Omental fat pad (tissue), 4 donors: ENCODE measurements at places on chromosomes 11 and 22. TPM values are rescaled to one million over a fixed set of nuclear protein-coding genes. Genes with fewer than 3 reads are reported as not detected.

The RAB39A gene
- total RNA-seq, result 1.4 TPM

The PRAME gene
- not detected for total RNA-seq

DNA sequence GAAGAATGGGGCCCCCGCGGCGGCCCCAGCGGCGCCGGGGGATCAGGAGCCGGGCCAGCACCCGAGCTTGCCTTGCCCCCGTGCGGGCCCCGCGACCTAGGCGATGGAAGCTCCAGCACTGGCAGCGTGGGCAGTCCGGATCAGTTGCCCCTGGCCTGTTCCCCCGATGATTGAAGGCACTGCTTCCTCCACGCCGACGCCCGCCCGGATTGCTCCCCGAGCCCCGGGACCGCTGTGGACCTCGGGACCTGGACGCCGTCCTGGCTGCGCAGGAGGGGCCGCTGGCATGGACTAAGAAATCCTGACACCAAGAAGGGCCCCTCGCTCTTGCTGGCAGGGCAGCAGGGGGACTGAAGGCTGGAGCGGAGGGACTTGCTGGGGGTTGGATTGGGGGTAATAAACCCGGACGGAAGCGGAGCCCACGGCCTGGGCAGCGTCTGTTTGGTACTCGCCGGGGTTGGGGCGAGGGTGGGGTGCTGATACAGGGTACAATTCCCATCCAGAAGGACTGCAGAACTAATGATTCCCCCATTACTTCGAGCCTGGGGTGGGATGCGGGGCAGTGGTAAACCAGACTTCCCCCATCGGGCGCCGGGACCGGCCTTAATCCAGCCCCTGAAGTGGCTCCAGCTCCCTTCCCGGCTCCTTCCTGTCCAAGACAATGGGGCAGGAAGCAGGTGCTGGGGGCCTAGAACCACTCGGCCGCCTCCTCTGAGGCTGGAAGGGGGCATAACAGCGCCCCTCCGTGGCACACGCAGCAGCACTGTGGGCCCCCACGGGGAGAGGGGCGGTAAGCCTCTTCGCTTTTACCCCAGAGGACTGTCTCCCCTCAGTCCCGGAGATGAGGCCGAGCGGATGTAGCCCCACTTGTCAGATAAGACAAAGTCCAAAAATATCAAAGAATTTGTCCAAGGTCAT, 1.0 kb downstream of the CCDC85B start:
- DNase-seq, result no peak

- DNase-seq, result no peak
Measured at GRCh38 chr11:74311352-74311926, at the start of gene P4HA3. TSS of gene P4HA3 (minus strand) at chr11:74311640. CDS start at chr11:74311611, 29 bp downstream.

The GNG3 gene
- not detected for total RNA-seq

GRCh38 chr22:22931557-22932270, 44.1 kb downstream of the IGLL5 start:
- DNase-seq, result no peak

The MRPL21 gene
- 34.7 TPM for total RNA-seq

GRCh38 chr22:46081036-46081830, 69.1 kb upstream of the PPARA start:
- no peak for DNase-seq

- DNase-seq, result no peak
Measured at GRCh38 chr22:36221799-36222751, 17.3 kb downstream of the APOL2 start.

DNA sequence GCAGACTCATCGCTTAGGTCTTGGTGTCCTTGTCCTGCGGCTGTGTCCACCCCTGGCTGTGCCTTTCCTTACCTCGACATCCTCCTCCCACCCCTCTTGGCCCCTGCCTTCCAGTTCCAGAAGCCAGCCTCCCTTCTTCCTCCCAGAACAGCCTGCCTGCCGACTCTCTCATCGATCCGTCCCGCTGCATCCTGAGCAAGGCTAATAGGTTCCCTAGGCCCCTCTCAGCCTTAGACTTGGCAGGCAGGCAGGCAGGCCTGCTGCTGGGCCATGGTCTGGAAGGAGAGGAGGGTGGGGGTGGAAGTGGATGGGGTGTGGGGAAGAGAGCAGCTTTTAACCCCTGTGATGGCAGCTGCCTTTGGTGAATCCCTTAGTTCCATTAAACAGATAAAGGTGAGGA, 196.7 kb upstream of the TBCEL start:
- DNase-seq, result no peak

- DNase-seq, result no peak
Measured at GRCh38 chr22:39349506-39349966, 255 bp upstream of the SYNGR1 start.

GRCh38 chr22:50545522-50546325, at the start of gene KLHDC7B:
TSS of gene KLHDC7B (plus strand) at chr22:50545899. CDS start at chr22:50546244, 345 bp downstream.
- no peak for DNase-seq

- no peak for DNase-seq
Measured at GRCh38 chr11:133361689-133361994, 170.7 kb downstream of the OPCML start.

GRCh38 chr11:47645500-47645899, 3.1 kb upstream of the MTCH2 start:
- no peak for DNase-seq

The MOGAT2 gene
- total RNA-seq, result not detected

The CLDN5 gene
- total RNA-seq, result 67.6 TPM

DNA sequence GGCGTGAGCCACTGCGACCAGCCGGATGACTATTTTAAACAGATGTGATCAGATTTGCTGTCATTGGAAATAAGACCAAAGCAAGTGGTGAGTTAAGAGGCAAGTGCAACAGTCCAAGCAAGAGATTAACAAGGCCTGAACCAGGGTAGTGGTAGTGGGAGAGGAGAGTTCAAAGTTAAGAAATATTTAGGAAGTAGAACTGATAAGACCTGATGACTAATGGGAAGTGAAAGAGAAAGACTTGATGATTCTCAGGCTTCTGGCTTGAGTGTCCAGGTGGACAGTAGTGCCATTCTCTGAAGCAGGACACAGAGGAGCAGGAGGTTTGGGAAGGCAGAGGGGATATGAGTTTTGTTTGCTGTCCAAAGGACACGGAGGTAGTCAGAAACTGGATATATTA, 7.2 kb downstream of the NDUFC2 start:
- DNase-seq, result no peak

GRCh38 chr11:19239039-19239438, 1.7 kb downstream of the E2F8 start:
- DNase-seq, result no peak

GRCh38 chr11:132278801-132279574, 908.6 kb downstream of the NTM start:
- no peak for DNase-seq

The POU2AF3 gene
- total RNA-seq, result not detected

The FAM227A gene
- 0.84 TPM for total RNA-seq

The TP53I11 gene
- 175 TPM for total RNA-seq

- no peak for DNase-seq
Measured at GRCh38 chr11:66912911-66913310, 45.3 kb downstream of the PC start.

- no peak for DNase-seq
Measured at GRCh38 chr22:36334081-36334820, 53.5 kb downstream of the MYH9 start.

DNA sequence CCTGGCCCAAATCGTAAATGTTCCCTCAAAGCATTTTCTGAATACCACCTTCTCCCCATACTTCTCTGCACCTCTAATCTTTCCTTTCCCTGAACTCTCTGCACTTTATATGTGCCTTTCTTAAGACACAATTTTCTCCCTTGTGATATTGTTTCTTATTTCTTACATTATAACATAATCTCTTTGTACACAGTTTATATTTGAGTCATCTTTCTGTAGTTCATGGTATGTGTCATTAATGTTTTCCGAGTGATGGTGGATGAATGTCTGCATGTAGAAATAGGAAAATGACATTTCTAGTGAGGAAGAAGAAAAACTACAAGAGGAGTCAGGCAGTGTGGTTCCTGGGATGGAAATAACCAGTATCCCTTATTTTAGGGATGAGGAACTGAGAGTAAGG, 5.5 kb downstream of the ACRV1 start:
- DNase-seq, result no peak
